Activated effector memory CD4-positive, alpha-beta T cell treated with anti-CD3 and anti-CD28 coated beads, Interleukin-2, amount 50 U/mL, for 16 hours (primary cell): ENCODE measurements at places on chromosomes 2 and 18.

GRCh38 chr2:6148882-6149281, 456.7 kb downstream of the SOX11 start:
- no peak for DNase-seq

- DNase-seq = no peak
Observed at GRCh38 chr2:74696829-74697228, 42.8 kb downstream of the SEMA4F start.

GRCh38 chr18:26421931-26422330, 126.4 kb downstream of the KCTD1 start:
- DNase-seq = no peak

DNA sequence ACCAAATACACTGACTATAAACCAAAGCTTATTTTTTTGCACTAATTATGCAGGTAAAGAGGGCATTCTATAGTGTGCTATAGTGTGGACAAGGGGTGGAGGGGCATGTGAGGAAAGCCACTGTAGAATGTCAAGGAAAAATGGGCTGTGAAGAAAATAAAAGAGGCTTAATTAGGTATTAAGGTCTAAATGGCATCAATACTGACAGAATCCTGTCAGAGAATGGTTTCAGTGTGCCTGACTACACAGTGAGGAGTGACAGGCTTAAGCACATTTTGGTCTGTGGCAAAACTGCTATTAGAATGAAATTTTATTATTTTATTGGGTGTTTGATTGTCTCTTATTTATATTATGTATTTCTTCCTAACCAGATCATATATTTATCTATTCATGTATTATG, 787.6 kb upstream of the CELF4 start:
- DNase-seq = no peak

DNA sequence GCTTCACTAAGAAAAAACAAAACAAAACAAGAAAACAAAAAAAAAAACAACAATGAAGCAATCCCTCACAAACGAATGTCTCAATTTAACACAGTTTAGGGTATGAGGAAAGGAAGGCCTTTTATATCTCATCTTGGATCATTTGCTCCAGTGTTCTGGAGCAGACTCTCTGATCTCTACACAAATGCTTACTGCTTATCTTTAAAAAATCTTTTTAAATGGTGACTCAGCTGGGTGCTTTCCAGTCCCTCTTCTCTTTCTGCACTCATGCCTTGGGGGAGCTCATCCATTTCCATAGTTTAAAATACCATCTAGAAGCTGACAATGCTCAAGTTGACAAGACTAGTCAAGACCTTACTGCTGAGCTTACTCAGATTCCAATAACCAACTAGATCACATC, 56.2 kb downstream of the ETAA1 start:
- DNase-seq = no peak
